ENCODE measurements at places on chromosomes 7 and 10. TPM values are rescaled to one million over a fixed set of nuclear protein-coding genes. Genes with fewer than 3 reads are reported as not detected.

Gene DGKB
- polyA plus RNA-seq, result 0.07 TPM

Gene SSBP1
- polyA plus RNA-seq, result 163 TPM

Gene HECW1
- polyA plus RNA-seq, result 0.03 TPM

Gene ZNF485
- polyA plus RNA-seq, result 2.2 TPM

Gene ANKMY2
- 7.0 TPM for polyA plus RNA-seq

Gene KCNMA1
- polyA plus RNA-seq, result 17.3 TPM

Gene CPA5
- 0.30 TPM for polyA plus RNA-seq

Gene ADAM12
- 0.08 TPM for polyA plus RNA-seq

Gene FAM180A
- 1.6 TPM for polyA plus RNA-seq

Gene LEP
- polyA plus RNA-seq, result 0.05 TPM

Gene CYP26C1
- 0.48 TPM for polyA plus RNA-seq

Gene SPDYE11
- polyA plus RNA-seq, result not detected

Gene ANKRD22
- polyA plus RNA-seq, result 1.9 TPM

Gene LOXL4
- polyA plus RNA-seq, result 2.3 TPM

Gene IGFBP1
- 0.24 TPM for polyA plus RNA-seq

Gene LRMDA
- 43.0 TPM for polyA plus RNA-seq

Gene GNAI1
- polyA plus RNA-seq, result 17.7 TPM

Gene CFAP70
- polyA plus RNA-seq, result 43.6 TPM

Gene PLEKHS1
- polyA plus RNA-seq, result 0.13 TPM

Measured in adrenal gland (tissue), 19 donors.